Smooth muscle cell of bladder (primary cell): ENCODE measurements at places on chromosomes 6 and 20. TPM values are rescaled to one million over a fixed set of nuclear protein-coding genes. Genes with fewer than 3 reads are reported as not detected.

The CTAGE9 gene
- total RNA-seq, result not detected in 2 replicates

The NKAIN4 gene
- total RNA-seq, result 0.18 TPM in 1 of 2 replicates, not detected in the other

The TAP2 gene
- total RNA-seq, result 15.8 and 21.7 TPM in 2 replicates

The KCNB1 gene
- total RNA-seq, result under 0.01 TPM in 2 replicates

The RBPJL gene
- total RNA-seq, result not detected in 2 replicates

The MOXD1 gene
- 63.3 and 78.2 TPM in 2 replicates for total RNA-seq

The HINT3 gene
- total RNA-seq, result 17.1 and 19.0 TPM in 2 replicates
